ENCODE measurements at places on chromosomes 7 and 10.

- no peak for DNase-seq
These were observed 73.3 kb upstream of the GSDME start for GRCh38 chr7:24830440-24831050.

- DNase-seq, result no peak
These were observed 54.6 kb upstream of the OPN4 start for GRCh38 chr10:86599729-86600128.

- DNase-seq, result no peak
These were observed 430.3 kb upstream of the NRP1 start for GRCh38 chr10:33764694-33765185.

DNA sequence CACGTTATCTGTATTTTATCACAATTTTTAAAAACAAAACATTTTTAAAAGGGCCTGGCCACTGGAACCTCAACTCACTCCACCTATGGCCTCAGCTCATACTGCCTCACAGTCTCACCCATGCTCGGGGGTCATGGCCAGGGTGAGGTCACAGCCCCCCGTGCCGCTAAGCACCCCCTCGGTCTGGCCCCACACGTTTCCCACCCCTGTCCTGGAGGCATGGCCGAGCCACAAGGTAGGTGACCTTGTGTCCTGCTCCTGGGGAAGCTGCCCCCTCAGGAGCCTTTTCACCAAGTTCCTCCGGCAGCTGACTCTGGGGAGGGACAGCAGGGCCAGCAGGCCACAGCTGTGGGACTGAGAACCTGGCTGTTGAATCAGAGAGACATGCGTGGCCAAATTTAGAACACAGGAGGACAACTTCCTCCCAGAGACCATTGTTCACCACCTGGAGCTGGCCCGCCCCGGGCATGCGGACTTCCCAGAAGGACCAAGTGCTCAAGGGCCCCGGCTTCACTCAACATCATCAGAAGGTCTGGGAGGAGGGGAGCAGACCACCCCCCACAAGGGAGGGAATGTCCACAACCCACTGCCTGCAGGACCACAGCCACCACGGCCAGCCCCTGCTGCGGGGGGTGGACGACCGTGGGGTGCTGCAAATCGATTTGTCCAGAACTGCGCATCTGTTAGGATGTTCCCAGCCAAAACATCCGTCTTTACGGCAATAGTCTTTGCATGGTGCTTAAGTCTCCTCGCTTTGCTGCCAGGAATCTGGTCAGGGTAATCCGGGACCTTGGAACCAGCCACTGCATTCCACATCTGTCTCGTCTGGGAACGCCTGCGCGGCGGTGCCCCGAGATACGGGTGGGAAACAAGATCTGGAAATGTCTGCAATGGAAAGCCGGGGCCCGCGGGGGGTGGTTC, 48.6 kb upstream of the PDGFA start:
- no peak for DNase-seq

DNA sequence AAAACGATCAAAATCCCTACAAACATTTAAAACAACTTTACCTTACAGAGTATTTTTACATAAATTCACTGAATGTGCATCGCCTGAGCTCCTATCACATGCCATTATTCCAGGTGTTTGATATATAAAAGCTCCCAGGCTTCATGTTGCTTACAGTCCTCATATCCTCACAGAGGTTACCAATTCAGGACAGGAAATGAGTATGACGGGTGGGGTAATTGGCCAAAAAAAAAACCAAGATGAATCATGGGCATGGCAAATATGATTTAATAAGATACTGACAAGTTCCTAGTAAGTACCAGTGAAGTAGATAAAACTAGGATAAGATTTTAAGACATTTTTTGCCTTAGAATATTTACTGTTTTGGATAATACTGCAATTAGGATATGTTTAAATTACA, 135.8 kb downstream of the KMT2E start:
- no peak for DNase-seq
